CD4-positive, alpha-beta T cell (primary cell): ENCODE measurements at places on chromosomes 12 and 14.

DNA sequence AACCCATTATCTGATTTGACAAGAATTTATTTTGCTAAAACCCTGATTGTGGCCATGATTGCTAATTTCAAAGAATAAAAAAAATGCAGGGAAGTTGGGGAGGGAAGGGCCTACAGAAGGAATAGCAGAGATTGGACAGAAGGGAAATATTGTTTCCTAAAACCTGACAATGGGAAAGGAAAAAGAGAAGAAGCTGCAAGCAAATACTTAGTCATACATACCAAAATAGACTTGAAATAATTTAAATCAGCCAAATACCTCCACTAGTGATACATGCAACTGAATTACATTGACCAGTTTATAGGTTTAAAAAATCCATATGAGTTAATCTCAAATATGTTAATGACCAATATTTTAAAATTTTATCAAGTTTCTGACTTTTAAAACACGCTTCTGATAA lies 75.1 kb downstream of the PELI2 start:
- no peaks in the 10 kb centered on the region for H3K27me3 ChIP-seq
- DNase-seq: no peak
- H3K4me3 ChIP-seq: no peak overlapping the region
- no peaks in the 10 kb centered on the region for H3K36me3 ChIP-seq
- peaks cover 15% of the 10 kb centered on the region for H3K4me1 ChIP-seq

DNA sequence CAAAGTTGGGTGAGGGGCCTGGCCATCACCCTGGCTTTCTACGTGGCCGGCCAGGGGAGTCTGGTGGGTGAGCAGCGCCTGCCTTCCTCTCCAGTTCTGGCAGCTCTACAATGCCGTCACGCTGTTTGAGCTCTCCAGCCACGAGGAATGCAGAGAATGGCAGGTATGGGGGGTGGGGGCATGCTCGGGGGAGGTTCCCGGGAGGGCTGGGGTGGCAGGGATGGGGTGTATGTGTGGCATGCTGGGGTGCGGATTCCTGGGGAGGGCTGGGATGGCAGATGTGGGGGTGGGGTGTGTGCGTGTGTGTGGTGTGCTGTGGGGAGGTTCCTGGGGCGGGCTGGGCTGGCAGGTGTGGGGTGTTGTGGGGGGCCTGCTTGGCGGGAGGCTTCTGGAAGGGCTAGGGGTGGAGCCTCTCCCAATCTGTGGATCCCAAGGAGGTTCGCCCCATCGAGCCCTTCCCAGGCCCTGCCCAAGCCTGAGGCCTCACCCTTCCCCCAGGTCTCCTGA lies 18.5 kb downstream of the RHOF start:
- H3K27ac ChIP-seq: no peak overlapping the region
- no peak for DNase-seq
- H3K36me3 ChIP-seq: peaks cover 25% of the 10 kb centered on the region
- H3K4me3 ChIP-seq: no peak overlapping the region
- no peaks in the 10 kb centered on the region for H3K27me3 ChIP-seq

- no peak overlapping the region for H3K4me3 ChIP-seq
- no peaks in the 10 kb centered on the region for H3K4me1 ChIP-seq
- H3K27me3 ChIP-seq: peaks cover 8% of the 10 kb centered on the region
- no peak overlapping the region for H3K27ac ChIP-seq
- no peaks in the 10 kb centered on the region for H3K36me3 ChIP-seq
These were observed 16.1 kb upstream of the SMOC1 start for GRCh38 chr14:69863083-69863482.

GRCh38 chr12:57027805-57028153 lies 11.4 kb upstream of the TAC3 start:
- no peak overlapping the region for H3K27ac ChIP-seq
- no peaks in the 10 kb centered on the region for H3K27me3 ChIP-seq
- H3K4me3 ChIP-seq: no peak overlapping the region

DNA sequence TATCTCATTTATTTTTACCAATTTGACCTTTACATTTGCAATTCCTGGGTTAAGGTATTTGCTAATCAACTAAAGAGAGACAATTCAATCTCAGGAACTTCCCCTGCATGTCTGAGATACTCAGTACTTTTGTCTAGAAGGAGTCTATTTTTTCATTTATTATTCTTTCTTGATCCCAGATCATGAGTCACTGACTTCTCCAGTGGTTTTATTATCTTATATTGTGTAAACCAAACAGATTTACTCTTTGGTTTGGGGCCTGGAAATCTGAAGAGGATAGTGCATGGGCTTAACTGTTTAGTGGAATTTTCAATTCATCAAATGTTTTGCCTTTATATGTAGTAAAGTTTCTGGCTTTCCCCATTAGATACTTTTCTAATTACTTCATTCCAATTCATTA lies 185.4 kb downstream of the ALG10B start:
- no peaks in the 10 kb centered on the region for H3K36me3 ChIP-seq
- no peak for DNase-seq
- H3K27me3 ChIP-seq: no peaks in the 10 kb centered on the region
- H3K27ac ChIP-seq: no peak overlapping the region
- H3K4me1 ChIP-seq: no peaks in the 10 kb centered on the region

- no peak for DNase-seq
- H3K27ac ChIP-seq: no peak overlapping the region
- H3K36me3 ChIP-seq: peaks cover 41% of the 10 kb centered on the region
These were observed 14.1 kb downstream of the ARF3 start for GRCh38 chr12:48943221-48943620.

- DNase-seq: no peak
- no peaks in the 10 kb centered on the region for H3K27me3 ChIP-seq
- H3K4me1 ChIP-seq: no peaks in the 10 kb centered on the region
- no peaks in the 10 kb centered on the region for H3K36me3 ChIP-seq
- no peak overlapping the region for H3K27ac ChIP-seq
- H3K4me3 ChIP-seq: no peak overlapping the region
These were observed 216.9 kb downstream of the NTF3 start for GRCh38 chr12:5648692-5649359.

GRCh38 chr14:88142997-88143396 lies 138.1 kb downstream of the GPR65 start:
- no peak for DNase-seq
- no peak overlapping the region for H3K4me3 ChIP-seq
- H3K27me3 ChIP-seq: no peaks in the 10 kb centered on the region
- H3K27ac ChIP-seq: no peak overlapping the region
- H3K4me1 ChIP-seq: peaks cover 4% of the 10 kb centered on the region

- no peaks in the 10 kb centered on the region for H3K27me3 ChIP-seq
- DNase-seq: no peak
- no peak overlapping the region for H3K27ac ChIP-seq
- H3K4me3 ChIP-seq: no peak overlapping the region
These were observed 27.9 kb upstream of the PTPRR start for GRCh38 chr12:70948236-70948975.

DNA sequence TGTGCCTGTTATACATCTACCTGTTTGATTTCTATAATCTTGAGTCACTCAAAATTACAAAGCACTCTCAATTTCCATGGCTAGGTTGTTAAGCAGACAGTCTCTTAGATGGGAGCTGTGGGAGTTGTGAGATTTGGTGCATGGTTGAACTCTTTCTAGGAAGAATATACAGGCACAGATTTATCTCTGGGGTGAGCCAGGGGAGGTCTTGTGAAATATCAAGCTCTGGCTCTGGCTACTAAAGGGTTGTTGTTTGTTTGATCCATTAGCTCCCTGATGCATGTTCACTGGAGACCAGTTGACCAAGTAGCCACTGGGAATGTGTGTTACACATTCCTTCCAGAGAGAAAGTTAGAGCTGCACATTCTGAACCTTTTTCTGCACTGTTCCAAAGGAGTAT lies 117.2 kb upstream of the HMGA2 start:
- no peak overlapping the region for H3K27ac ChIP-seq
- no peak for DNase-seq
- H3K4me1 ChIP-seq: no peaks in the 10 kb centered on the region
